Right lobe of liver (tissue), 6 donors: ENCODE measurements at places on chromosomes 12 and 14. TPM values are rescaled to one million over a fixed set of nuclear protein-coding genes. Genes with fewer than 3 reads are reported as not detected.

CLEC1B gene
- 8.0 TPM for total RNA-seq

SYNE2 gene
- total RNA-seq = 118 TPM

RGS6 gene
- total RNA-seq = not detected

GPX2 gene
- 290 TPM for total RNA-seq

MIP gene
- 0.55 TPM for total RNA-seq

CLEC9A gene
- total RNA-seq = not detected

NTF3 gene
- total RNA-seq = 1.1 TPM

NAA30 gene
- total RNA-seq = 12.2 TPM

DPPA3 gene
- total RNA-seq = not detected

- no peaks in the 10 kb centered on the region for H3K36me3 ChIP-seq
- no peaks in the 10 kb centered on the region for H3K4me1 ChIP-seq
- no peak overlapping the region for H3K4me3 ChIP-seq
- no peak for DNase-seq
These were observed 21.3 kb downstream of the BRAP start for GRCh38 chr12:111664499-111664898.

GRCh38 chr14:93286212-93286890 lies 46.5 kb downstream of the BTBD7 start:
- no peak overlapping the region for H3K27ac ChIP-seq
- H3K27me3 ChIP-seq = no peaks in the 10 kb centered on the region
- H3K36me3 ChIP-seq = no peaks in the 10 kb centered on the region
- H3K4me3 ChIP-seq = no peak overlapping the region

- H3K27me3 ChIP-seq = no peaks in the 10 kb centered on the region
- no peaks in the 10 kb centered on the region for H3K4me1 ChIP-seq
- H3K27ac ChIP-seq = no peak overlapping the region
- H3K36me3 ChIP-seq = no peaks in the 10 kb centered on the region
- no peak for DNase-seq
These were observed 25.9 kb downstream of the SYNDIG1L start for GRCh38 chr14:74400031-74400685.

DNA sequence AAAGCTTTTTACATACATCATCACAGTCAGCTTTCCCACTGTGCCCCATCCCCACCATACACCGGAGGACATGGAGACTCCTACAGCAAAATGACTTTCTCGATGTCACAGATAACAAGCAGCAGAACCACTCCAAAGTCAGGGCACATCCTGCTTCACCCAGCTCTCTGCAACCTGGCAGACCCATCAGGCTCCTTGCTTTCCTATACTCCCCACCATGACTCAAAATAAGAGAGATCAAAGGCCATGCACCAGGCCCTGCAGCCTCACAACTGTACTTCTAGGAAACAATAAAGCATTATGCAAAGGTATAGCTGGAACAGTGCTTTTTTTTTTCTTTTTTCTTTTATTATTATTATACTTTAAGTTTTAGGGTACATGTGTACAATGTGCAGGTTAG lies 187.4 kb downstream of the DPF3 start:
- H3K27me3 ChIP-seq = no peaks in the 10 kb centered on the region
- H3K4me3 ChIP-seq = no peak overlapping the region

- no peak overlapping the region for H3K27ac ChIP-seq
- no peak overlapping the region for H3K4me3 ChIP-seq
- H3K27me3 ChIP-seq = no peaks in the 10 kb centered on the region
- no peak for DNase-seq
- H3K4me1 ChIP-seq = no peaks in the 10 kb centered on the region
These were observed 39.3 kb downstream of the RAB35 start for GRCh38 chr12:120077260-120077659.

DNA sequence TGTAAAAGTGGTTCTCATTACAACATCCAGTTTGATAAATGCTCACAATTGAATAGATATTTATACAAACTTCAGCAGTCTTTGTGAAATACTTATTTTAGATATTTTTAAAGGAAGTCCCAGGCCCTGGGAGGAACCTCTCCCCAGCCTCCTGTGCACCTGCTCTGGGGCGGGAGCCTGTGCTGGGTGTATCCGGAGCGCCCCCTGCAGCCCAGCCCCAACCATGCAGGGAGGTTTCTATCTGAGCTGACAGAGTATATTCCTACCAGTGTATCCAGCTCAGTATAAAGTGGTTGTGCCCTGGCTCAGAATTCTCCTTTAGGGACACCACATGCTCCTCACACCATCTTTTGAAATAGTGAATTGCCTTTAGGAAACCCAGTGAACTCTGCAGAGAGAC lies 851.8 kb downstream of the TMEM121 start:
- DNase-seq = no peak
- H3K36me3 ChIP-seq = no peaks in the 10 kb centered on the region
- no peaks in the 10 kb centered on the region for H3K27me3 ChIP-seq
- H3K27ac ChIP-seq = no peak overlapping the region

- no peaks in the 10 kb centered on the region for H3K36me3 ChIP-seq
- no peaks in the 10 kb centered on the region for H3K27me3 ChIP-seq
- no peaks in the 10 kb centered on the region for H3K4me1 ChIP-seq
- no peak overlapping the region for H3K27ac ChIP-seq
- DNase-seq = no peak
These were observed 42.9 kb downstream of the CMAS start for GRCh38 chr12:22088886-22089285.

DNA sequence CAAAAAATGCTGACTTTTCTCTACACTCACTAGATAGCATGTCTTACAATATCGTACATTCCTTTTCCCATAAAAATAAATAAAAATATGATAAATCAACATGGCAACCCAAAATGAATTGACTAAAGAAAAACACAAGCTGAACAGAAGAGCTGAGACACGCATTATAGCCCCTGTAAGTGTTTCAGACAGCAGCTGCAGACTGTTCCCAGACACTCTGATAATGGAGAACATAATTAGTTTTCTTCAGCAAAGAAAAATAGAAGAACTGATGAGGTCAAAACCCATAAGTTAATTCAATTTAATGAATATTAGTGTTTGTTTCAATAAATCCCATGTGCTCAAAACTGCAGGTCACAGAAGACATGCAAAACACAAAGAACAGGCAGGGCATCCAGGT lies 23.8 kb downstream of the ST8SIA1 start:
- no peak overlapping the region for H3K4me3 ChIP-seq
- no peaks in the 10 kb centered on the region for H3K36me3 ChIP-seq
- no peaks in the 10 kb centered on the region for H3K27me3 ChIP-seq
- no peak overlapping the region for H3K27ac ChIP-seq

GRCh38 chr14:100078997-100079725 lies 13.9 kb downstream of the EVL start:
- no peak overlapping the region for H3K27ac ChIP-seq
- H3K36me3 ChIP-seq = no peaks in the 10 kb centered on the region
- no peak overlapping the region for H3K4me3 ChIP-seq
- no peaks in the 10 kb centered on the region for H3K27me3 ChIP-seq
- no peaks in the 10 kb centered on the region for H3K4me1 ChIP-seq

- H3K27me3 ChIP-seq = no peaks in the 10 kb centered on the region
- peaks cover 68% of the 10 kb centered on the region for H3K4me1 ChIP-seq
- no peak overlapping the region for H3K4me3 ChIP-seq
- H3K27ac ChIP-seq = peak overlapping the region; percentile 62
- peak; percentile 61 for DNase-seq
These were observed 49.1 kb downstream of the CCDC85C start for GRCh38 chr14:99554757-99555531.

- no peaks in the 10 kb centered on the region for H3K27me3 ChIP-seq
- H3K36me3 ChIP-seq = no peaks in the 10 kb centered on the region
- H3K27ac ChIP-seq = no peak overlapping the region
- no peak for DNase-seq
- H3K4me1 ChIP-seq = no peaks in the 10 kb centered on the region
- no peak overlapping the region for H3K4me3 ChIP-seq
These were observed 155.3 kb downstream of the TPH2 start for GRCh38 chr12:72093930-72094329.

DNA sequence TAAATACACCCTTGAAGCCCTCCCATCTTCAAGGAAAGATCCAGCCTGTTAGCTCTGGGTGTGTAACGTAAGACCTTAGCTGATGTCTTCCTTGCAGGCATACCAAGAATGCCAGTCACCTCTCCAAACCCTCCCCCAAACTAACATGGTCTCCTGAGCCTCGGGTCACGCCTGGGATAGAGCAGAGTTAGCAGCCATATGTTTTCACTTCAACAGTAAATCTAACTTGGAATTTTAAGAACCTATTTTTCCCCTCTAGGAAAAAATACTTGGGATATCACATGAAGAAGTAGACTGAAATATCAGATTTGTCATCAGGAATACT lies 27.9 kb downstream of the BCL2L14 start:
- no peaks in the 10 kb centered on the region for H3K27me3 ChIP-seq
- no peak for DNase-seq
- H3K36me3 ChIP-seq = no peaks in the 10 kb centered on the region

DNA sequence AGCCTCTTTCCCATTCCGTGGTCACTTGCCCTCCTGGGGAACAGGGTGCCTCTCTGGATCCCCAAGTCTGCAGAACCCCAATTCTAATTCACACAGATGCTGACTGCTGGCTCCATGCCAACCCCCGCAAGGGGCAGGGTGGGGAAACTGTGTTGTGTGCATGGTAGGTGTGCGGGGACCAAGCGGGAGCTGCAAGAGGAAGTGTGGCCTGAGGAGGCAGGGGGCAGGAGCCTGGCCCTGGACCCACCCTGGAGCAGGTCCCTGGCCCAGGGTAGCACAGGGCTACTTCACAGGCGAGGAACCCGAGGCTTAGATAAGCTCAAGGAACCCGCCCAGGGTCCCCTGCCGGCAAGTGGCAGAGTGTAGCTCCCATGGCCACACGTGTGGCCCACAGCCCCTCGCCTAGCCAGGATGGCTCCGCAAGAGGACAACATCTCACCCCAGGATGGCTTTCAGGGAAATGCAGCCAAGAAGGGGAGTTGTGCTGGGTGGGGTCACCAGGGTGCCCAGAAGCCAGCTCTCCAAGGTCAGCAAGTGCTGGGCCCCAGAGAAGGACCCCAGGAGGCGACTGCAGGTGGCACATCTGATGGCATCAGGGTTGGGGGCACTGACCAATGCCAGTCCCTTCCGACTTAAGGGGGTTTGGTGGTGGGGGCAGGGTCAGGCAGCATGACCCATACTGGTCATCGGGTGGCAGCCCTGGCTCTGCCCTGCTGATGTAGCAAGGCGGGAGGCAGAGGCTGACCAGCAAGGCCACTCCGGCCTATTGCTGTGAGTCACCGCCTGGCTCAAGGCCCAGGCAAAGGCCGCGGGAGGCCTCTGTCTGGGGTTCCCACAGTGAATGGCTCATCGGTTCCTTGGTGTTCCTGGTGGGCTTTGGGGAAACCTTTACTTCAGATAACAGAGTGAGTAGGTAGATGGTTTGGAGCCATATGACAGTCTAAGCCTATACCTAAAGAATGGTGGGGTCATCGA lies 37.3 kb upstream of the EML1 start:
- DNase-seq = peak; percentile 87
- H3K4me1 ChIP-seq = peaks cover 6% of the 10 kb centered on the region
- no peak overlapping the region for H3K27ac ChIP-seq
- no peaks in the 10 kb centered on the region for H3K27me3 ChIP-seq
- no peaks in the 10 kb centered on the region for H3K36me3 ChIP-seq
- no peak overlapping the region for H3K4me3 ChIP-seq

- H3K27ac ChIP-seq = no peak overlapping the region
- H3K4me1 ChIP-seq = no peaks in the 10 kb centered on the region
- no peak overlapping the region for H3K4me3 ChIP-seq
- H3K27me3 ChIP-seq = no peaks in the 10 kb centered on the region
- DNase-seq = no peak
These were observed 97.1 kb downstream of the SLC38A6 start for GRCh38 chr14:61077951-61078720.

GRCh38 chr12:1533602-1534304 lies 60.6 kb downstream of the FBXL14 start:
- H3K4me1 ChIP-seq = no peaks in the 10 kb centered on the region
- no peak overlapping the region for H3K27ac ChIP-seq
- no peak for DNase-seq
- no peaks in the 10 kb centered on the region for H3K36me3 ChIP-seq
- H3K27me3 ChIP-seq = no peaks in the 10 kb centered on the region
- H3K4me3 ChIP-seq = no peak overlapping the region

GRCh38 chr12:87020071-87020470 lies 763.9 kb upstream of the MGAT4C start:
- no peak overlapping the region for H3K4me3 ChIP-seq
- DNase-seq = no peak
- H3K27ac ChIP-seq = no peak overlapping the region
- H3K36me3 ChIP-seq = no peaks in the 10 kb centered on the region
- no peaks in the 10 kb centered on the region for H3K4me1 ChIP-seq

DNA sequence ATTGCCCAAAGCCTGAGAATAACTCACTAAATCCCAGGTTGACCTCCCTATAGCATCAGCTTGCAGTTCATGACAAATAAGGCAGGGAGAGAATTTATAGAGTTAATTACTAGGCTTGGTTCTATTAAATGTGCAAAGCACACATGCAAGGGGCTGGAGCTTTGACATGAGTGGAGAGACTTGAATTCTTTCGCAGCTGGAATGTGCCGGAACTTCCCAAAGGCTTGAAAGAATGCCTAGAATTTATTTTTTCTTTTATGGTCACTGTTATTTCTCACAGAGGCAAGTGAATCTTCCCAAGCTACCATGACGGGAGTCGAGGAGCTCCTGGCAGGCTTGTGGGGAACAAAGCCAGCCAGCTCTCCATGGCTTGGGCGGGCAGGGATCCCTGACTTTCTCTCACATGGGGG lies 95.5 kb upstream of the USP44 start:
- no peak for DNase-seq
- no peaks in the 10 kb centered on the region for H3K27me3 ChIP-seq
- no peak overlapping the region for H3K27ac ChIP-seq
- no peaks in the 10 kb centered on the region for H3K4me1 ChIP-seq

DNA sequence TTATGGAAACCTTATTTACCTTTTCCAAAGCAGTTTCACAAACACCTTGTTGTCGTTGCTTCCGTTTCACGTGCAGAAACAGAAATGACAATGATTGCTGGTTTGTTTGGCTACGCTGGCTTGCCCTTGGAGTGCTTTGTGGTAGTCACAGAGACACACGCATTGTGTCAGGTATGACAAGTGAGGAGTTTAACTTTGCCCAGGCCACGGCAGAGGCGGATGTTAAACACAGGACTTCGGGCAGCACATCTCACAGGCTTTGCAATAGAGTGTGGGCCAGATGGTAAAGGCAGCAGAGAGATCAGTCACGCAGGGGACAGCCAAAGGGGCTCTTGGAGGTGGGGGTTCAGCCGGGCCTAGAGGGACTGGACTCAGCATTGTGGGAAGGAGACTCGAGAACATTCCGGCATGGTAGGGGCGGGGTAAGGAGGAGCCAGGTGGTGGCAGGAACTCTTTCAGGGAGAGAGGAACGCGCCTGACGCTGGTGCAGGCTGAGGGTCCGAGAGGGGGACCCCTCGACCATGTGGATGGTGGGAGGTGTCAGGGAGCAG lies 59.8 kb upstream of the KCNA1 start:
- no peaks in the 10 kb centered on the region for H3K4me1 ChIP-seq
- DNase-seq = no peak
- H3K27ac ChIP-seq = no peak overlapping the region
- no peak overlapping the region for H3K4me3 ChIP-seq

DNA sequence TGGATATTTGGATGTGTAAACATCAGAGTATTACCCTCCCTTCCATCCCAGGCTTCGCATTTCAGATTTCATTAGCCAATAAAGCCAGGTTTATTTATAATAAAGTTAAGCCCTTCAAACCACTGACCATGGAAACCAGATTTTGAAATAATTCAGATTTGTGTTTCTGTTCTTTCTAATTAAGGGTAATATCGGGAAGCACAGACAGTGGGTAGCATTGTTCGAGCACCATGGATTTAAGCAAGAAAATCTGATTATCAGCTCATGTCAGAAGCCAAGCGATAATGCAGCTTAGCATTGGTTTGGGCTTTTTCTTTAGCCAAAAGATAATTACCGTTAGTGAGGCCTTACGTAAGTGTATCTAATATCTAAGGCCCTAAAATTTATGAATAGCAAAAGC lies 116.1 kb downstream of the C12orf42 start:
- no peak for DNase-seq
- no peak overlapping the region for H3K27ac ChIP-seq
- H3K4me1 ChIP-seq = no peaks in the 10 kb centered on the region
- no peak overlapping the region for H3K4me3 ChIP-seq
- no peaks in the 10 kb centered on the region for H3K36me3 ChIP-seq
